ENCODE measurements at places on chromosomes 6 and 20.

- no peak for DNase-seq
Observed at GRCh38 chr6:101263596-101263995, 129.9 kb upstream of the GRIK2 start.

DNA sequence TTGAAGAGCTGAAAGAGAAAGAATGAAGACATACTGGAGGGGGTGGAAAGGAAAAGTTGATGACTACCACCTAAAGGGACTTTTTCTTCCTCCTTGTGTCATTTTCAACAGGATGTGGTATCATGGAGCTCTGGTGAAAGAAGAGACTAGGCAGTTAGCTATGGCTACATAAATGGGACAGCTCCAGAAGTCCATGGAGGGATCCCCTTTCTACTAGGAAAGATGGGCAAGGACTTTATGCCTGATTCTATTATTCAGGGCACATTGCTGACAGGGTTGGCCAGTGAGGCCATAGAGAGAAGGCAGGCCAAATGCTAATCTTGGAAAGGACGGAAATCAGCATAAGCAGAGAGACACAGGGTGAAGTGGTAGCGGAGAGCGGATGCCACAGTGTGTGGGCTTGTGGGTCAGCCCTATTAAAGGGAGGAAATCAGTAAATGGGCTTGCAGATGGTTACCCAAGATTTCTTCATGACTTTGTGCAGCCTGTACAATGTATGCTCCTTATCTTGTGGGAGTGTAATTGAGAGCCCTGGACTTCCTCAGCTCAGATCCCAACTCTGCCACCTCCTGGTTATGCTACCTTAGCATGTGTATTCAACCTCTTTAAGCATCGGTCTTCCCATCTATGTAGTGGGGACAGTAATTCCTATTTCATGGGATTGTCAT is 77.4 kb upstream of the TMEM170B start:
- DNase-seq = no peak

DNA sequence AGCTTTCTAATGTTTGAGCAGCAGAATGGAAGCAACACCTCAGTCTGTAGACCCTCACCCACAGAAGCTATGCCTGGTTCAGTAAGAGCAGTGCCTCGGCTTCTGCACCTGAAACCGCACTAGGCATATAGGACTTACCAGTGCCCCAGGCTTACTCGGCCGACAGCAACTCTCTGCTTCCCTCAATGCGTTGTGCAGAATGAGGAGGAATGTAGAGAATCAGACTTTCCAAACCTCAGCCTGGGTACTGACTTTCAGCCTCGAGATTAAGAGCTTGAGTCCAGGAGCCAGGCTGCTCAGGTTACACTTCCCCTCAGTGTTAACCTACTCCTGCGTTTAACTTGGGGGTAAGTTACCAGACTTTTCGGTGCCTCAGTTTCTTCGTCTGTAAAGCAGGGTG is 8.6 kb downstream of the EYA2 start:
- no peak for DNase-seq

DNA sequence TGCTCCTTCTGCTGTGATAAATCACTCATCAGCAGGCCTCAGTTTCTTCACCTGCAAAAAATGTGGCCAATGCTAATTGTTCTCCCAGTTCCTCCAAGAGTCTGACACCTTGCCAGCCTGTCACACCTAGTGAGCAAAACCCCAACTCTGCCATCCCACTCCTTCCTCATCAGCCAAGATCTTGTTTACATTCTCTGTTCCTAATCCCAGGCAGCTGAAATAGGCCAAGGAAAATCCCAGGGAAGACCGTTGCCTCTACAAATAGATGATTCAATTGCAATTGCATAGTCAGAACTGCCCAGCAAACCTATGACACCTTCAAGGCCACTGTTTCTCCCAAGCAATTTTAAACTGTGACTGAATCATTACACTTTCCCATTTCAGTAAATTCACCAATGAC is 78.7 kb downstream of the GMDS start:
- DNase-seq = no peak

- no peak for DNase-seq
Observed at GRCh38 chr6:132750455-132751248, 7.1 kb downstream of the VNN2 start.

GRCh38 chr6:134701301-134701700 is 248.6 kb downstream of the ALDH8A1 start:
- no peak for DNase-seq

DNA sequence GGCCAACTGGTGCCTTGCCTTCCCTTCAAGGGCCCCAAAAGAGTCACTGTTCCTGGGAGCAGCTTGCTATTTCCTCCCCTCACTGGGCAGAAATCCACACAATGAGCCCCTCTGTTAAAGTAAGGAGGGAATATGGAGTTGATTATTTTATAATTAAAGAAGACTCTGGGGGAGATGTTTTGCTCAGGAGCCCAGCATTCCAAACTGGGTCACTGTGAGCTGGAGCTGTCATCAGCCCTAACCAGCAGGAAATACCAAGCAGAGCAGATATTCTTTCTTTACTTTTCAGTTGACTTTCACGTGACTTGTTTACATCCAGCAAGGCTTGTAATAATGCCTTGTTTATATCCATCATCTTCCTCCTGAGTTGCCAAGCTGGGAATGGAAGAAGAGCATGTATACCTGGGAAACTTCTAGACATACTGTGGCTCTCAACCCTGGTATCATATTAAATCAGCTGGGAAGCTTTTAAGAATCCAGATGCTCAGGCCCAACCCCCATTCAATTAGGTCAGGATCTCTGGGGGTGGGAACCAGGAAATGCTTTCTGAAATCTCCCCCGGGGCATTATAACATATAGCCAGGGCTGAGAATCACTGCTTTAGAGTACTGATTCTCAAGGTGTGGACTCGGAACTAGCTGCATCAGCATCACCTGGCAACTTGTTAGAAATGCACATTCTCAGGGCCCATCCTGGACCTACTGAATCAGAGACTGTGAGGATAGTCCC is 175.6 kb upstream of the MYLIP start:
- DNase-seq = no peak

DNA sequence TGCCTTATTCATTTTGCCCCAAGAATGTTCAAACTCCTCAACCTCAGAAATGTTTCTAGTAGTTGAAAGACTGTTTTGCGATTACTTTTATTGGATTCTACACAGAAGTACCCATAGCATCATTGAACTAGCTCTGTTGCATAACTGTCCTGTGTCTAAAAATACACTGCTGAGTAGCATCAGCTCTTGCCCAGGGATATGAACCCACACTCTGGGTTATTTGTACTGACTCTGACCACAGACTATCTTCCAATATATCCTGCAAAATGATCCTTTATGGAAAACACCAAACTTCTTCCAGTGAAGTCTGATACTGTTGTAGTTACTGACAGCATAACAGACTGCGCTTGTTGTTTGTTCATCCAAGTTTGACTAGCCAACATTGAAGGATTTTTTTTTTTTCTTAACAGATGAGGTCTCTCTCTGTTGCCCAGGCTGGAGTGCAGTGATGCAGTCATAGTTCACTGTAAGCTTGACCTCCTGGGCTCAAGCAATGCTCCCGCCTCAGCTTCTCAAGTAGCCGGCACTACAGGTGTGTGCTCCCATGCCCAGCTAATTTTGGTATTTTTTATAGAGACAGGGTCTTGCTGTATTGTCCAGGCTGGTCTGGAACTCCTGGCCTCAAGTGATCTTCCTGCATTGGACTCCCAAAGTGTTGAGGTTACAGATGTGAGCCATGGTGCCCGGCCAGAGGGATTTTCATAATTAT is 49.9 kb downstream of the TULP4 start:
- DNase-seq = no peak

DNA sequence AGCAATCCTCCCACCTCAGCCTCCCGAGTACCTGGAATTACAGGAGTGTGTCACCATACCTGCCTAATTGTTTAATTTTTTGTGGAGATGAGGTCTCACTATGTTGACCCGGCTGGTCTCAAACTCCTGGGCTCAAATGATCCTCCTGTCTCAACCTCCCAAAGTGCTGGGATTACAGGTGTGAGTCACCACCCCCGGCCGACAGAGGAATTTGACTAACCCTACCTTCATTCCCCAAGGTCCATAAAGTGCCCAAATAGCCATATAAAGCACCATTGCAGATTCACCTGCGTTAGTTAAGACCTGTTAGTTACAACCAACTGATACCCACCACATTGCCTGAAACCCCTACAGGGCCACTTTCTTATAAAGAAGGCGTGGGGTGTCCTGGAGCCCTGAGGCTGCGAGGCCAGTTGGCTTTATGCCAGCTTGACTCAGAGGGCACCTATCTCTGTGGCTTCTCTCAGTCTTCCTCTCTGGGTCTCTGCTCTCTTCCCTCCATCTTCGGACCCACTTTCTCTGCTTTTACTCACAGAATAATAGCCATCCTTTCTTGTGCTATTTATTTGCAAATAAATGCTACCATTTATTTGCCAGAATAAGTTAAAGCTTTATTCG is 65.6 kb downstream of the SLC2A10 start:
- DNase-seq = no peak

DNA sequence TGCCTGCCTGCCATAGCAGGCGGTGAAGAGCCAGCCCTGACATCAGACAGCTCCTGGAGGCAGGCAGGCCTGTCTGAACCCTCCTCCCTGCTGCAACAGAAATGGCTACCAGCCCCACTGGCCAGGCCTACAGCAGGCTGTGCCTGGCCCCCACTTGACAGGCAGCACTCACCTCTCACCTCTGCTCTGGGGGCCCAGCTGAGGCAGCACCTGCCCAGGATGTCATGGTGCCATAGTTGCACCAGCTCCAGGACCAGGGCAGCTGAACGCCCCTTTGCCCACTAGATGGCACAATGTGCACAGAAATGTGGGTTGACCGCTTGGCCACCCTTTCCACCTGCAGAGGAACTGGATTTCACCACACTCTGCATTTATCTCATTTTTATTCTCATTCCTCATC is 30.6 kb downstream of the MRPL14 start:
- DNase-seq = peak; percentile 62

GRCh38 chr6:79391480-79391879 is 145.8 kb downstream of the LCA5 start:
- DNase-seq = no peak

GRCh38 chr20:4613184-4613583 is 108.5 kb upstream of the PRND start:
- DNase-seq = no peak

DNA sequence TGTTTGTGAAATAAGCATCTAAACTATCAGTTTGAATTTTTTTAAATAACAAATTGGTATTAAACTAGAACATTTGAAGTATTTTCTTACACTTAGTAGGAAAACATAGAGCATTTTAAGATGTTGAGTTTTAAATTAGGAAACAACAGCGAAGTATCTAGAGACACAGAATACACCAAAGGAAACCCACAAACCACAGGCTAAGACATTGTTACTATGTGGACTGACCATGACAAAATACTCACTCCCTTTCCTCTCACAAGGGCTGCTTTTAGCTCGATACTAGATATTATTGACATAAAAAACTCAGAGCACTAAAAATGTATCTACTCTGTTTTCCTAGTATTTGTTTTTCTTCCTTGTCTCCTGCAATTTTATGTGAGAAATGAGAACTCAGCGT is 266.0 kb upstream of the CITED2 start:
- no peak for DNase-seq

- no peak for DNase-seq
Observed at GRCh38 chr20:51720384-51720783, 47.8 kb downstream of the ATP9A start.

- no peak for DNase-seq
Observed at GRCh38 chr20:37375227-37375626, 29.3 kb downstream of the SRC start.

DNA sequence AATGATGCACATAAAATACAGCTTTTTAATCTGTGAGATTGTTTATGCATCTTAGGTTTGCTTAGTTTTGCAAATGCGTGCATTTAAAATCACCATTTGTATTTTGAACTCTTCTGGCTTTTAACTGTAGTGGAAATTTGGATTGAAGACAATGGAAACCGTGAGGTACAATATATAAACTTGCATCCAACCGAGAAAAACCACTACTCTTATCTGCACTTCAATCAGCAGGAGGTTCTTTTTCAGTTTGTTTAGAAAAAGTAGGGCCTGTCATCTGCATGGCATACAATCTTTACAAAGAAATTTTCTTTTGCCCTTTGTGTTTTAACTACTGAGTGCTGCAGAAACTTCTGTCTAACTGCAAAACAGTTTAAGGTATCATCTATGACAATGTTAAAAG is 132.8 kb downstream of the LAMA2 start:
- DNase-seq = no peak

DNA sequence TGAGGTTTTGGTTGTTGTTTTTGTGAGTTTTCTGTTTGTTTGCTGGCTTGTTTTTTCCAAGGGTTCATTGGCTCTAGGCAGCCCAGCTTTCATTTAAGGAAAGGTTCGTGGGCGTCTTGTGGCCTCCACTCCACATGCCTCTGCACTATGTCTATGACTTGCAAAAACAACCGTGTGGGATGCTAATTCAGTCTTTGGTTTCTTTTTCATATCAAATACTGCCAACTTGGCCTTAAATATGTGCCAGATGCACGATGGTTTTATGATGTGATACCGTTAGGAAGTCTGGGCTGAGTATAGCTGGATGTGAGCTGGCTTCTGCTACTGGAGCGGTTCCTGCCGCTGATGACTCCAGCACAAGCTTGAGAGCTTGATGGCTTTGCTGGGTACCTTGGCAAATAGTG is 96.3 kb downstream of the BMP2 start:
- DNase-seq = no peak

GRCh38 chr6:87699576-87699975 is 2.5 kb downstream of the AKIRIN2 start:
- DNase-seq = no peak

DNA sequence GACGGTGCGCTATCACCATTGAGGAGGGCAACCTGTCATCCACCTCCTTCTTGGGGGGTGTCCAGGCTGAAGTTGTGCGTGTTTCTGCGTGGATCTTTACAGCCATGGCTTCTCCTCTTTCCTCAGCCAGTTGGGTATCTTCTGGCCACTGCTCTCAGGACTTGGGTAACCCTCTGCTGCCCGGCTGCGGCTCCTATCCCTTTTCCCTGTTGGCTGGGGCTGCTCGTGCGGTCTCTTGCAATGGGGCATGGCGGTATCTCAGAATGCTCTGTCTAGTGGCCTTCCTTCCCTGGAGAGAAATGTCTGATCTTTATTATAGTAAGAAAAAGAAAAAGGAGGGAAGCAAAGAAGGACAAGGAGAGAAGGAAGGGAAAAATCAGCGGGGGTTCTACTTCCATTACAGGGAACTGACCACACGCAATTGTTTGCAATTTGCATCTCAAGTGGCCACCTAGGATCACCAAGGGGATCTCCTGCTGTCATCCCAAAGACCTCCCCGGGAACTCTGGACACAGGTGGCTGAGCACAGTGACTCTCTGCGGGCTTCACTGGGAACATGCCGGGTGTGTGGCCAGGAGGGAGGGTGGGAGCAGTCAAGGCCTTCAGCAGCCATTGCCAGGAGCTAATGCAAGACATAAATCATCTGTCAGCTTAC is 60.8 kb downstream of the NPEPL1 start:
- DNase-seq = no peak

GRCh38 chr6:93412452-93412851 is 6.9 kb downstream of the EPHA7 start:
- no peak for DNase-seq

- DNase-seq = no peak
Observed at GRCh38 chr20:25205277-25206062, 10.0 kb downstream of the ENTPD6 start.

GRCh38 chr6:147675281-147675680 is 166.8 kb downstream of the SAMD5 start:
- DNase-seq = no peak
